Ammon's horn (tissue), 1 donor: ENCODE measurements at places on chromosomes 11 and 22.

DNA sequence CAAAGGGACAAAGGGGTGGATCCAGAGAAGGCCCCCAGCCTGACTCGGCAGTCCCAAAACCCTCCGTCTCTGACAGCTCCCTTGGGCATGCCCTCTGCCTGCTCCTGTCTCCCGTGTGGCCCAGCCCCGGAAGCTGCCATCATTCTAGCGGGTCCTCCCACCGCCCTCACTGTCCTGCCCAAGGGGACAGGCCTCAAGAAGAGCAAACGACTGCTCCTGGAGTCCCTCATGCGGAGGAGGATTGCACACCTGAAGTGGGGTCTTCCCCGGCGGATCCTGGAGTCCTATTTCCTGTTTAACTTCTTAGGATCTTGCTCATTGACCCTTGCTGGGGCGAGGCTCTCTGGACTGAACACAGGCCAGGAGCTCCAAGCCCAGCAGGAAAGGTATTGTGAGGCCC lies 2.6 kb upstream of the MEI1 start:
- no peak for DNase-seq

GRCh38 chr11:112826788-112827187 lies 134.4 kb upstream of the NCAM1 start:
- DNase-seq, result no peak

GRCh38 chr11:3827434-3828186 lies 13.1 kb downstream of the RHOG start:
- peak; percentile 65 for DNase-seq

- DNase-seq, result no peak
Observed at GRCh38 chr22:40628354-40629042, 8.0 kb downstream of the MRTFA start.
